ENCODE measurements at places on chromosomes 16 and 17.

GRCh38 chr17:21174713-21175112 lies 39.2 kb downstream of the TMEM11 start:
- peak; percentile 65 for DNase-seq

GRCh38 chr17:46853896-46854444 lies 2.6 kb downstream of the WNT9B start:
- DNase-seq, result no peak

- no peak for DNase-seq
These were observed 100.8 kb downstream of the IRF8 start for GRCh38 chr16:85999778-86000177.

- DNase-seq, result no peak
These were observed 79.3 kb downstream of the NQO1 start for GRCh38 chr16:69647020-69647419.

GRCh38 chr16:5427571-5427970 lies 330.0 kb upstream of the EEF2KMT start:
- DNase-seq, result no peak

DNA sequence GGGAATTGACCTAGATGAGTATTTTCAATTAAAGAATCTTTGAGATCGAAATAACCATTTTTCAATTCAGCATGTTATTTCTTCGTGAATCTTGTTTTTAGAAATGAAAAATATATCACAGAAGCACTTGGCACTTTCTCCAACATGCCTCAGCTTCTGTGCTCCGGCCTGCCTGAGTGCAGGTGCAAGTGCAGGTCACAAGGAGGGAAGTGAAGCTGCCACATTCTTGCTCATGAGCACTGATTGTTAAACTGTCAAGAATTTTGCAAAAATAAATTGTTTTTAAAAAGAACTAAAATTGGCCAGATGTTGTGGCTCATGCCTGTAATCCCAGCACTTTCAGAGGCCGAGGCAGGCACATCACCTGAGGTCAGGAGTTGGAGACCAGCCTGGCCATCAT lies 38.3 kb upstream of the SKAP1 start:
- no peak for DNase-seq

DNA sequence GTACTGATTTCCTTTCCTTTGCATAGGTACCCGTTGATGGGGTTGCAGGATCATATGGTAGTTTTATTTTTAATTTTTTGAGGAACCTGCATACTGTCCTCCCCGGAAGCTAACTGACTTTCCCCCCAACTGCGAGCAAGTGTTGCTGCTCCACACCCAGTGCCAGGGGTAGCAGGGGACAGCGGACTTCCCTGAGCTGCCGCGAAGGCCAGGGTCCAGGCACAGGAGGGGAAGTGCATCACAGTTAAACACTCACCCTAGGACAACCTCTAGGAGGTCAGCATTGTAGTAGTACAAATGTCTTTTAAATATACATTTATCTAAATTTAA lies 201.7 kb downstream of the NPIPB11 start:
- DNase-seq, result no peak

DNA sequence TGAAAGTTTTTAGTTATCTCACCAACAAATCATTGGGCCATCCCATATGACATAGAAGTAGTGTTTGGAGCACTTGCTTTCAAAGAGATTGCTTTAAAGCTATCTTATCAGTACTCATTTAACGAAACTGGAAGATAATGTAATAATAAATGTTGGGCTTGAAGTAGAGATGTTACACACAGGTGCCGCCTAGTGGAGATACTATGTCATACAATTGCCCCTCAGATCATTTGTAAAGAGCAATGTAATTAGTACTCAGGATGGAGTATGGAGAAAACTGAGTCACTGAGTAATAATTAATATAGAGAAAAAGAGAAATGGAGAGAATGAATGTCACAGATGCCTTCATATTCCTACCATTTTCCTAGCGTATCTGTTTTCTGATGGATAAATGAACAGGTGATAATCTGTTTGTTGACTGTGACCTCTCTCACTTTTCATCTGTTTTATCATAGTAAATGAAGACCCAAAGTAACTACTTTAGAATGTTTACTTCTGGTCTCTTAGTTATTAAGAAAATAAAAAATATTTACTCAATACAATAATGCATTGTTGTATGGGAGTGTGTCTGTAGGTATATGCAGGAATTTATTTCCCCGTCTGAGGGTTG lies 80.4 kb downstream of the EFCAB5 start:
- DNase-seq, result peak; percentile 38

GRCh38 chr17:12282056-12282455 lies 261.4 kb downstream of the MAP2K4 start:
- DNase-seq, result peak; percentile 56

DNA sequence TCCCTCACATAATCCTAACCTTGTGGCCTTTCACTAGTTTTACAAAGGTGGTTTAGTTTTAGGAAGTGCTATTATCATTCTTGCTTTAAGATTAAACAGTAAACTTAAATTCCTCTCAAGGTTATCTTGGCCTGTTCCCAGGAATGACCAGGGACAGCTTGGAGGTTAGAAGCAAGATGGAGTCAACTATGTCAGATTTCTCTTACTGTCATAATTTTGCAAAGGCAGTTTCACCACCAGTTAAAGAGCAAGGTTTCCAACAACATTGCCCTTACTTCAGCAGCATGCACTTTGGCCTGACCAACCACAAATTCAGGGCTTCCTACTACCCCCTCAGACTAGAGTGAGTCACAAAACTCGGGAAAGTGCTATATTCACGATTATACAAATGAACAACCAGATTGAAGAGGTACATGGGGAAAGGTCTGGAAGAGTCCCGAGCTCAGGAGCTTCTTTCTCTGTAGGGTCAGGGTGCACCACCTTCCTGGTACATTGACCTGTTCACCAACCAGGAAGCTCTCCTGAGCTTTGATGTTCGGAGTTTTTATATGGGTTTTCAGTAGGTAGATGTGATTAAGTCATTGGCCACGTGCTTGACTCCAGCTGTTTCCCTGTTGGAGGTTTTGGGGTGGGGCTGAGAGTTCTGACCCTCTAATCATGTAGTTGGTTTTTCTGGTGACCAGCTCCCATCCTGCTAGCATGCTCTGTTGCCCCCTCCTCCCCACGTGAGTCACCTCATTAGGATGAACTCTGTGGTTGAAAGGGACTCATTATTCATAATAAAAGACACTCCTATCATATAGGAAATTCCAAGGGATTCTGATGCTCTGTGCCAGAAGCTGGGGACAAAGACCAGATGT lies 19.4 kb downstream of the RHOT1 start:
- peak; percentile 73 for DNase-seq

- no peak for DNase-seq
These were observed 63.0 kb downstream of the SLC5A11 start for GRCh38 chr16:24908716-24909115.

GRCh38 chr17:49638818-49639217 lies 39.1 kb downstream of the SPOP start:
- no peak for DNase-seq

DNA sequence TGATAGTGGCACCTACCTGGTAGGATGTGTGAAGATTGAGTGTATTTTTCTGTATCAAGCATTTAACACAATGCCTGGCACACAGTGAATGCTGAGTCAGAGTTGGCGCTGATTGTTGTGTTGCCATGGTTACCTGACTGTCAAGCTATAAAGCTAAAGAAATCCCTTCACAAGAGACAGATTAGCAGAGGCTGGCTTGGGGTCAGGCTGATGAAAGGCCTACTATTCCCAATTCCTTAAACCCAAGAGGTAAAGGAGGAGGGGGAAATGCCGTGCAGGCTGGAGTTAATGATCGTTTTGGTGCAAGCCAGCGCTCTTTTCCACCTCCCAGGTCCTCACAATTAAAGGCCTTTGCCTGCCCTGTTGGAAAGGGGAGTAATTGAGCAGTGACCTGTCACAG lies 5.9 kb downstream of the CLEC19A start:
- no peak for DNase-seq

DNA sequence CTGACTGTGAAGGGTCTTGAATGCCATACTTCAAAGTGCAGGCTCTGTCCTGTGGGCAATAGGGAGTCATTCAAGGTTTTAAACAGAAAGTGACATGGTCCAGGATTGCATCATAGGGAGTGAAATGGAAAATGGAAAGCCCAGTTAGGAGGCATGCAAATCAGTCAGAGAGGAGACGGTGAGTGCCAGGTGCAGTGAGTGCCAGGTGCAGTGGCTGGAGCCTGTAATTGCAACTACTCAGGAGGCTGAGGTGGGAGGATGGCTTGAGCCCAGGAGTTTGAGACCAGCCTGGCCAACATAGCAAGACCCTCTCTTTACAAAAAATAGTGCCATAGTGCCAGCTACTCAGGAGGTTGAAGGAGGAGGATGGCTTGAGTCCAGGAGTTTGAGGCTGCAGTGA lies 35.2 kb upstream of the SIAH1 start:
- DNase-seq, result no peak

DNA sequence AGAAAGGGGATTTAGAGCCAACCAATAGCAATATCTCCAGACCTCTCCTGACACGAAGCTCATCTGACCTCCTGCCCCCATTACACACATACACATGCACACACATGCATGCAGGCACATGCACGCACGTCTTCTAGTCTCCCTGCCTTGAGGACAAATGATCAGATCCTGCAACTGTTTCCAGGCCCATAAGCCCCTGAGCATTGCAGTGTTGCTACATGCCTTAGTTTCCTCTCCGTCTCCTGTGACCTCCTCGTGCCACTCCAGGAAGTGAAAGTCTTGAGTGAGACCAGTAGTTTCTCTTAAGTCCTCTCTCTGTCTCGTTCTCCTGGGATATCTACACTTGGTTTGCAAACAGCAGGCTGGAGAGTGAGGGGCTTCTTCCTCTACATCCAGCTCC lies 8.2 kb downstream of the CIITA start:
- DNase-seq, result no peak

GRCh38 chr16:85987750-85988078 lies 88.8 kb downstream of the IRF8 start:
- DNase-seq, result no peak

DNA sequence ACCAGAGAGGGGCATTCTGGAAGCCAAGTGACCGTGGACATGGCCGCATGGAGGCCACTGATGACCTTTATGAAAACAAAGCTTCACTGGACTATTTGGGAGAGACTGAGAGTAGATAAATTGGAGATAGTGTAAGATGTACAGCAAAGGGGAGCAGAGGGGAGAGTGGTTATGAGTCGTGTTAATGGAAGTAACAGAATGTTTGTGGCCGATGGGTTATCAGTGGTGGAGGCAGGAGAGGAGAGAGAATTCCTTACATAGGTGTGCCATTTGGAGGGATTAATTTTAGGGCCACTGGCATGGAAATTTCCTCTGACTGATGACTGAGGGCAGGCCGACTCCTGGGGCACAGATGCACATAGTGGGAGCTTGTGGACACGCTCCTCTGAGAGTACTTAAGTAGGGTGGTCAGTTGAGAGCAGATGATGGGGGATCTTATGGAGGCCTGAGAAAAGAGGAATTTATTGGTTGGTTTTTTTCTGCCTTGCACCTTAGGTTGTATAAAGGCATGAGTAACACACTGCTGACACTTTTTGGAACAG lies 19.2 kb downstream of the PRPSAP2 start:
- DNase-seq, result no peak

- DNase-seq, result no peak
These were observed 45.6 kb downstream of the CYB5B start for GRCh38 chr16:69469807-69470561.

GRCh38 chr17:15503731-15504130 lies 36.3 kb upstream of the CDRT4 start:
- no peak for DNase-seq

DNA sequence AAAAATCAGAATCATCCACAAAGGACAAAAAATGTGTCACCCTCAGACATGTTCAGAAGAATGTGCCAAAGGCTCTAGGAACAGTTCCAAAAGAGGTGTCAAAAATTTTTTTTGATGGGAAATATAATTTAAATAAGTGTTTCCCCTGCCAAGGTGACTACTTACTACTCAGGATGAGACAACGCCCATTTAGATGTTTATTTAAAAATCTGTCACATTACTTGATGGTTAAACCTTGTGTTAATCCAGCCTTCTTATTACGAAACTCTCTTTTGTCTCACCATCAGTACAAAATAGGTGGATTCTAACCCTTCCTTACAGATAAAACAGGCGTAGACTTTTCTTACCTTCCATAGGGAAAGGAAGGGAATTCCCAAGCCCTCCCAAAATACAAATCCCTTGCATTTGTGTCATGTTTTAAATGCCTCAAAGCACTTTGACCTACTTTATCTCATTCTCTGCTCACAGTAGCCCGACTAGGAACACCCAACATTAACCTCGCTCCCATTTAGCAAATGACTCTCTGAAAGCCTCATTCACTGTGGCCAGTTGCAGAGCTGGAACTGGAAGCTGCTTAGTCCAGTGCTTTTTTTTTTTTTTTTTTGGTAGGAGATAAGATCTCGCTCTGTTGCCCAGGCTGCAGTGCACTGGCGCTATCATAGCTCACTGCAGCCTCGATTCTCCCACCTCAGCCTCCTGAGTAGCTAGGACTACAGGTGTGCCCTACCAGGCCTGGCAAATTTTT lies 5.8 kb upstream of the GNA13 start:
- no peak for DNase-seq

DNA sequence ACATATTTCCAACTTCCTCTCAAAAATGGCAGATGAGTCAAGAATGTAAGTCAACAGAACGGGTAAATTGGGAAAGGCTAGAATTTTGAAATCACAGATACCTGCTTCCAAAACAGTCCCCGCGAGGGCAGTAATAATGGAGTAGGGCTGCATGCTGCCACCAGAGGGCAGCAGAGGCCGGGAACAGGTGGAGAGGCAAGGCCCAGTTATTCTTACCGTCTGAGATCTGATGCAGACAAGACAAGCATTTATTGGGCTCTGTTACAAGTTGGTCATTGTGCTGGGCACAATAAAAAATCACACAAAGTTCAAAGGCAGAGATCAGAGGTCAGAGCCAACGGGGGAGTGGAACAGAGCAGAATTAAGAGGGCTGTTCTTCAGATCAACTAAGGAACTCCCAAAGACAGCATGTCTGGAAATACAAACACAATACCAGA lies 8.8 kb upstream of the MLKL start:
- peak; percentile 82 for DNase-seq

Data from AG08396 (cell line).